Activated CD8-positive, alpha-beta memory T cell treated with anti-CD3 and anti-CD28 coated beads for 4 hours (primary cell): ENCODE measurements at places on chromosomes 5 and 9.

DNA sequence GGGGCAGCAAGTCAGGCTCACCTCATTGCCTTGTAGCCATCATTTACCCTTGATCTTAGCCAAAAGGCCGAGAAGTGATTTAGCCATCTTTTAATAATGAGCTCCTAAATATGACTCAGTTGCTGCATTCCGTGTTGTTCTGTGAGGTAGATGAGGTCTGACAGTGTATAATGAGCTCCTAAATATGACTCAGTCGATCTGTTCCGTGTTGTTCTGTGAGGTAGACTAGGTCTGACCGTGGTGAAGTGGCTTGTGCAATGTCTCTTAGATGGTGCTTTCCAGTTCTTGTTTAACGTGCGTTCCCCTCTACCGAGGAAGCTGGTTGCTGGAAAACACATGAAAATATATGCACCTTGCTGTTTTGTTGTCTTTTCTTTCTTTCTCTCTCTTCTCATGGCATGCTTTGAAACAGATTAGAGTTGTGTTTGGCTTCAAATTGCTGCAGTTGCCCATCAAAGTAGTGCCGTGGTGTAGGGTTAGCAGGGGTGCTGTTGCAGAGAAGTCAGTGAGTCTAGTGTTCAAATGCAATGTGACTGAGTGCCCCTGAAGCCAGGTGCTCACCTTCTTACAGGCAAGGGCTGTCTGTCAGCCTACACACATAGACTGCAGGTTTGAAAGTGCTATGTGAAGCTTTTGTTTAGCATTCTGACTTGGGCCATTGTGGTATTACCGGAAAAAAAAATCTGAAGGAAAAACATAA lies 118.6 kb downstream of the KDM4C start:
- DNase-seq = no peak

- no peak for DNase-seq
Measured at GRCh38 chr9:73157811-73158210, 6.1 kb downstream of the ANXA1 start.

DNA sequence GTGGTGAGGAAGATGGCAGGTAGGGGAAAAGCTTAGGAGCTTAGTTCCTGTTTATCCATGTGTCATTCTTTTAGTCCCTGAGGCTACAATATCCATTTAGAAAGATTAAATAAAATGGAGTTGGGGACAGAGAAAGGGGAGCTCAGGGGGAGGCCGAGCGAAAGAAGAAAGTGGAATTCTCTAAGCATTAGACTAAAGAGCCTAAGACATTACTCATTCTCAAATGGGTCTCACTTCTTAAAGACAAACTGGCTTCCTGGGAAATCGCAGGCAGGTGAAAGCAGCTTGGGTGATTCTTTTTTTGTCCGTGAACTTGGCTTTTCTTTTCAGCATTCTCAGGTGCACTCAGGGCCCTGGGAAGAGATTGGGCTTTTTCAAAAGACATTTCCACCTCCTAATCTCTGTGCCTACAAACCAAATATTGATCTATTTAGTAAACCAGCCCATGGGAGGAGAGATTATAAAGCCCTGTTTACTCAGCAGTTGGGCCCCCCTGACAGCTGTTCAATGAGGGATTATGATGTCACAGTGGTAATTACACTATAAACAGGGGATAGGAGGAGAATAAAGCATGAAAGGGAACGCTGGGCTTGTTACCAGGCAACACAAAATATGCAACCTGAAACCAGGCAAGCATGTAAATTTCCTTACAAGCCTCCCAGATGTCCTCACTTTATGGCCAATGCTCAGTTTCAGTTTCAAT lies 584.0 kb downstream of the ACTL7B start:
- DNase-seq = no peak

DNA sequence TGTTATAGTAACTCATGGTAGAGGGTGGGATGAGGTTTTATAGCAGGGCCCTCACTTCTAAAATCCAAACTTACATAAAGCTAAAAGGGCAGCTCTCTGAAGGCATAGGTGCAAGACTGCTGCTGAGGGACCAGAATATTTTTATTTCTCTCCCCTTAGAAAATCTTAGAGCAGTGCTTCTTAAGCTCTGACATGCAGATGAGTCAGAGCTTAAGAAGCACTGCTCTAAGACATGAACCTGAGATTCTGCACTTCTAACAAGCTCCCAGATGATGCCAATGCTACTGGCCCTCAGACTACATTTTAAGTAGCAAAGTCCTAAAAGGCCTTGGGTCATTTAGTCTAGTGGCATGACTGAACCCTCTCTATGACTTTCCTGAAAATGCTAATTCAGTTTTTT lies 97.6 kb upstream of the SPRY4 start:
- no peak for DNase-seq

DNA sequence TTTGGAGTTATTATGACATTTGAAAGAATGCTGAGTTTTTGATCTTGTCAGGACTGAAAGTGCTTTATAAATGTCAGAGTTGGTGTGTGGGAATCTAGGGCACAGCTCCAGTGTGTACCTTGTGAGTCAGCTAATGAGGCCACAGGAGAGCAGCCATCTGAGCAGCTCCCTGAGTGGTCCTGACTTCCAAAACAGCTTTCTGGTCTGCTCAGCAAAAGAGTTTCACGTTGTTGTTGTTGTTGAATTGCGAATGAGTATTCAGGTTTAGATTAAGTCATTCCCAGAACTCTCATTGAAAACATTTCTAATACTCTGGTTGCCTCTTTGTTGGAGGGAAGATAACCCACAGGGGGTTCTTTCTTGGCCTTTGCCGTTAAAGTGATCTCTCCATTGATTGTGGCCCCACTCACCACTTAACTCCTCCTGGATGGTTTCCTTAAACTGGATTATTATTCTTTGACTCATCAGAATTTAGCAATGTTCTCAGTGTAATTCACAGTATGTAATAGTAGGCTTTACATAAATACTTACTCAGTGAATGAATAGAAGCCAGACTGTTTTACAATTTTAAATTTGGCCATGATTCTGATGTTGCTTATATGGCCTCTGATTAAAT lies 125.1 kb upstream of the SGCD start:
- DNase-seq = no peak

- no peak for DNase-seq
Measured at GRCh38 chr9:73579823-73580222, 428.2 kb downstream of the ANXA1 start.

- DNase-seq = no peak
Measured at GRCh38 chr5:123387313-123387712, 35.9 kb downstream of the CEP120 start.

- DNase-seq = no peak
Measured at GRCh38 chr5:179307931-179308471, 37.3 kb downstream of the ADAMTS2 start.

GRCh38 chr5:33311893-33312292 lies 128.9 kb upstream of the TARS1 start:
- no peak for DNase-seq

- no peak for DNase-seq
Measured at GRCh38 chr5:12358371-12359090, 454.3 kb upstream of the CTNND2 start.

GRCh38 chr5:108503986-108504385 lies 122.1 kb upstream of the FBXL17 start:
- DNase-seq = no peak

- no peak for DNase-seq
Measured at GRCh38 chr5:58011301-58011700, 448.6 kb downstream of the PLK2 start.

- DNase-seq = no peak
Measured at GRCh38 chr9:136808075-136808805, 492 bp downstream of the RABL6 start.

GRCh38 chr5:3997670-3998069 lies 402.0 kb downstream of the IRX1 start:
- DNase-seq = no peak
